Endothelial cell of coronary artery (primary cell): ENCODE measurements at places on chromosomes 1 and 21. TPM values are rescaled to one million over a fixed set of nuclear protein-coding genes. Genes with fewer than 3 reads are reported as not detected.

The HPDL gene
- total RNA-seq: 1.4 and 3.2 TPM in 2 replicates

The BRDT gene
- total RNA-seq: not detected in 2 replicates

The OLIG2 gene
- total RNA-seq: not detected in 2 replicates

The GPR3 gene
- 0.09 and 0.36 TPM in 2 replicates for total RNA-seq

The BMP8A gene
- total RNA-seq: 0.36 and 0.47 TPM in 2 replicates

The ALX3 gene
- not detected in 2 replicates for total RNA-seq

The TAS1R1 gene
- not detected in 2 replicates for total RNA-seq
